ENCODE measurements at places on chromosomes 13 and 19. TPM values are rescaled to one million over a fixed set of nuclear protein-coding genes. Genes with fewer than 3 reads are reported as not detected.

DNA sequence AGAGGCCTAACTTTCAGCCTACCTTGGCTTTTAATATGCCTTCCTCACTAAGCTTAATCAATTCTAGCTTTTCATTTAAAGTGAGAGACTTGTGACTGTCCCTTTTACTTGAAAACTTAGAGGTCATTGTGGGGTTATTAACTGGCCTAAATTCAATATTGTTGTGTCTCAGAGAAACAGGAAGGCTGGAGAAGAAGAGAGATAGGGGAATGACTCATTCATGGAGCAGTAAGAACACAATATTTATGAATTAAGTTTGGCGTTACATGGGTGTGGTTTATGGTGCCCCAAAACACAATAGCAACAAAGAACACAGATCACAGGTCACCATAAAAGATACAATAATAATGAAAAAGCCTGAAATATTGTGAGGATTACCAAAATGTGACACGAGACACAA is 612.1 kb downstream of the TBC1D4 start:
- no peak for DNase-seq

- DNase-seq: no peak
These were observed 1719.5 kb upstream of the MIR17HG start for GRCh38 chr13:89627996-89628395.

- peak; percentile 48 for DNase-seq
These were observed 3.8 kb downstream of the GADD45GIP1 start for GRCh38 chr19:12953138-12953798.

Gene PDX1
- total RNA-seq: not detected

Gene SMIM44
- total RNA-seq: not detected

Gene IL12RB1
- 3.4 TPM for total RNA-seq

All from Daoy (cell line).